Spinal cord (tissue), 10 donors: ENCODE measurements at places on chromosomes 6 and 20. TPM values are rescaled to one million over a fixed set of nuclear protein-coding genes. Genes with fewer than 3 reads are reported as not detected.

DNA sequence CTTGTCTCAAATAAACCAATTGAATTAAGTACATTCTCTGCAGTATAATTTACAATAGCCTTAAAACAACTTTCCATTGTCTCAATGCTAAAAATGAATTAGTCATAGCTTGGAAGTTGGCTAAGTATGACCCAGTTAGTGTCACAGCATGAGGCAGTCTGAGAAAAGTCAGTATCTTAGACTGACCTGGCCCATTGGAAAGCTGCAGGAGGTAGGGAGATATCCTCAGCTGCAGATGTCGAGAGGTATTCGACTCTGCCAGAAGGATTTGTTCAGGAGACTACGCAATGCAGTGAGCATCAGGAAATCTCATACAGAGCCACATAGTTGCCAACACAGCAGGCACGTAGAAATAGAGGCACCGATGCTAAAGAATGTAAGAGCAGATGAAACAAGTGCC is 350.9 kb upstream of the NRSN1 start:
- no peak for DNase-seq

DNA sequence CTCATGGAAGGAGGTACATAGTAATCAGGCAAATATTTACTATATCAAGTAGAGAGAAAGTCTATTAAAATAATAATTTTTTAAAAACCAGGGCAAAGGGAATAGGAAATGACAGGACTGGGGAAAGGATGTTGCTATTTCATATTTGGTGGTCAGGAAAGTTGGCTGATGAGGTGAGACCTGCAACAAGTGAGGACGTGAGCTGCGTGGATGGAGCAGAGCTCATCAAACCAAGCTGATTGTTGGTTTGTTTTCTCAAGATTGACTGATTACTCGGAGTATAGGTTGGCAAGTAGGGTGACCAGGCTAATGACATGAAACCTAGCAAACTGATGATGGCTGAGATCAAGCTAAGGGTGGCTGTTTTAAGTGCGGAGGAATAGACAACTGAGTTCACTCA is 6.0 kb downstream of the GJA1 start:
- DNase-seq = no peak

The NOX3 gene
- total RNA-seq = not detected

DNA sequence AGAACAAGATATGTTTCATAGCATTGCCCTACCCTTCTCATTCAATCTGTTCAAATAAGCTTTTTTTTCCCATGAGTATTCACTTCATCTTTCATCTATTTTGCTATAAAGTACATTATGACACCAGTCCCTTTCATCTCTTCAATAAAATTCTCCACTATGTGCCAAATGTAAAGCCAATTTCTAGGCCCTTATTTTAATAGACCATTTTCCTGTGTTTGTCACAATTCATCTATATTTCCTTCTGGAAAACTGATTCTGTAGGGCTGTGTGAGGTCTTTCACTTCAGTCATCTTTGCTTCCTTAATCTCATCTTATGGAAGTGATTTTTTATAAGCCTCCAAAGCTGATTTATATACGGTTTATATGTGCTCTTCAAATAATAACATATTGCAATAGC is 992.4 kb upstream of the EYS start:
- no peak for DNase-seq

- no peak for DNase-seq
These were observed 570.5 kb upstream of the CITED2 start for GRCh38 chr6:139944976-139945375.

DNA sequence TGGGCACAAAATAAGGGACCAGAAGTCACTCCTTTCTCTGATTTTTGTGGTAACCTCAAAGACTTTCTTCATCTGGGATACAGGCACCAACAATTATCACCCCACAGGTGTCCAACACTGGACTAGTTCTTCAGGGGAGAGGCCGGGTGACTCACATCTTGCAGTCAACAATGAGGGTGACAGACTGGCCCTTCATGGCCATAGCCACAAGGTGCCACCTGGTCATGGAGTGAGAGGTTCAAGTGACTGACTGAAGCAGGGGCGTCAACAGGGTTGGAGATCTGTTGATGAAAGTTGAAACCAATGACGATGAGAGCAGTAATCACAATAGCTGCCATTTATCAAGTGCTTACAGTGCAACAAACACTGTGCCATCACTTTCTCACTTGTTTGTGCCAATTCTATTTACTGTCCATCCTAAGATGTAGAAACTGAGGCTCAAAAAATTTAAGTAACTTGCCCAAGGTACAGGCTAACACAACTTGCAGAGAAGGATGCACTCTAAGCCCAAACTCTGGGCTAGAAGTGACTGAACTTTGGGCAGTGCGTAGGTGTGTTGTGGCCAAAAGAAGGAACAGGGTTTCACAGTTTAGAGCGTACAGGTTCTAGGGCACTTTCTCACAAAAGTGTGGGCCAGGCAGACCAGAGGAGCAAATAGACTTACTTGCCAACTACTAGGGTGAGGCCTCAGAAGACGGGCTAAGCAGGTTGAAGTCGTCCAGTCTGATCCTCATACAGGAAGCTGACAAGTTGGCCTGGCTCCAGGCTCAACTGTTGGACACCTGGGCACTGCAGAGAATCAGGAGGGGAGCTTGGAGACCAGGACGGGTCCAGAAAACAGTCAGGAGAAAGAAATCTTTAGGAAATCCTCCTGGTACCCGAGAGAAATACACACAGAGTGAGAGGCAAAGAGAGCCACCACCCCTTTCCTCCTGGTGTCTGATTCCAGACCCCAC is 30.4 kb downstream of the HLA-DPB1 start:
- no peak for DNase-seq

- DNase-seq = no peak
These were observed 242.7 kb downstream of the SOX4 start for GRCh38 chr6:21836277-21836676.

- DNase-seq = no peak
These were observed 12.5 kb downstream of the TFAP2B start for GRCh38 chr6:50831186-50831585.

DNA sequence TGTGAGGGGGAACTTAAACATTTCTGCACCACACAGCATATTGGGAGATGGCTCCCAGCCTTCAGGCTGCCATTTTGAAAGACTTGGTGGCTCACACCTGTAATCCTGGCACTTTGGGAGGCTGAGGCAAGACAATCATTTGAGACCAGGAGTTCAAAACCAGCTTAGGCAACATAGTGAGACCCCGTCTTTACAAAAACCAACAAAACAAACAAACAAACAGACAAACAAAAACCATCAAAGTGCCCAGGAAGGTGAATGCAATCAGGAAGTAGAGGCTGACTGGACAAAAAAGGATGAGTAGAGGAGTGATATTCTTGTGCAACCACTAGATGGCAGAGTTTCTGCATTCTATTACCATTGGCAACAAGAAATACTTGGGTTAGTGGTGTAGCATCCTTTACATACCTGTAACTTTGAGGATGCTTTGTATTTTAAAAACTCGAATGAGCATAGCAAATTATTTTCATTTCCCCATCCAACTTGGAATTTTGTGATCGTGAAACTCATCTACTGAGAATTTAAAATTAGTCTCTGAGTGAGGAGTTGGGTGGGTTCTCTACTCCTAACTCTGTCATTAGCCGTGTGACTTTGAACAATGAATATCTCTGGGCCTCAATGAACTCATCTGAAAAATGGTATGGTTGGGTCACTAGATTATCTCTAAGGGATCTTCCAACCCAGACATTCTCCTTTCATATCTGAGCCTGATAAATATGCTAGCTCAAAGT is 84.4 kb downstream of the CRYBG1 start:
- peak; percentile 35 for DNase-seq

- DNase-seq = no peak
These were observed 204.5 kb downstream of the HIVEP2 start for GRCh38 chr6:142740449-142740848.
